NCI-H446 treated with DMSO at 0.1 percent for 48 hours (cell line): ENCODE measurements at places on chromosomes 11 and 22.

GRCh38 chr11:4481240-4481582, 1.2 kb upstream of the OR52K1 start:
- DNase-seq, result no peak

GRCh38 chr11:128737704-128738103, 43.8 kb downstream of the FLI1 start:
- DNase-seq, result no peak

DNA sequence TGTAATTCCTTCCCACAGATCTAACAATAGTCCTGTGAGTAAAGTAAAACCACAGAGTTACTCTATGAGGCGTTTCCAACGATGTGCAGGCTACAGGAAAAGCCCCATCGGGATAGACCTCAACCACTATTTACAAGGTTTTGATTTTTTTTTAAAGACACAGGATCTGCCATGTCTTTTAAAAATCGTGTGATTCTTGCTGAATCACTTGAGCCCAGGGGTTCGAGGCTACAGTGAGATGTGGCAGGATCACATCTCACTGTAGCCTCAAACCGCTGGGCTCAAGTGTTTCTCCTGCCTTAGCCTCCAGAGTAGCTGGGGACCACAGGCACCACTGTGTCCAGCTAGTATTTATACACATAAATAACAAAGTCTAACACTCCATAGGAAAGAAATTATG, 7.8 kb downstream of the TAF1D start:
- DNase-seq, result no peak

DNA sequence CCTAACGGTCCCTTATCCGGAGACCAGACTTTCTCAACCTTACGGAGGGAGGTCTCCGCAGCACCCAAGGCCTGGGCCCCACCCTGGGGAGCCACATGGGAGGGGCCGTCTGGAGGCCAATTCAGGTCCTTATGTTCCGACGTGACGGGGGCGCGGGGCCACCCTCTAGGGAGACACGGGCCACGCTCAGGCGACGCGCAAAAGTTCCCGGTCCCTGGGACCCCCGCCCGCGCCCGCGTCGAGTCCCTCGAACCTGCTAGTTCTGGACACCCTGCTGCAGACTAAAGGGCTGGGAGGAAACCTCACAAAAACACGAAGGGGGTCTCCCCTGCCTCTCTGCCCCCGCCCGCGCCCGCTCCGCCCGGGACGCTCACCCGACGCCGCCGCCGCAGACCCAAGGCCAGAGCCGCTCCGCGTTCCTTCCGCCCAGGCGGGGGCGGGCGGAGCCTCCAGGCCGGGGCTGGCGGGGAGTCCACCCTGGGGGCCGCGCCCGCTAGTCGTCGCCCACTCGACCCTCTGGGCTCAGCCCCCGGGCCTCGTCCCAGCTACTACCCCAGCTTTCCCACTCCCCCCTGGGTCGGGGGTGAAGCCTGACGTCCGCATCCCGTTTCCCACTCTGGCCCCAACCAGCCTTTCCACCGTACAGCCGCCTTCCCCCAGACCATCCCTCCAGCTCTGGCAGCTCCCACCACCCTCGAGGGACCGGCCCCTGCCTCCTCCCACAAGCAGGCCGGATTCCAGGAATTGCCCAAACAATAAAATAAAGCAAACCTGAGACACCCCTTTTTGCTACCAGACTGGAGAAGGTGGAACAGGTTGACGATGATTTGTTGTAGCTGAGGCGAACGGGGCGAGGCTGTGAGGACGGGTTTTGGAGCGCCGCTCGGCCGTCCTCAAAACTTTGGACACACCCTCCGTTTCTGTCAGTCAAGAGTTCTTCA, 2.7 kb downstream of the RNH1 start:
- DNase-seq, result no peak

DNA sequence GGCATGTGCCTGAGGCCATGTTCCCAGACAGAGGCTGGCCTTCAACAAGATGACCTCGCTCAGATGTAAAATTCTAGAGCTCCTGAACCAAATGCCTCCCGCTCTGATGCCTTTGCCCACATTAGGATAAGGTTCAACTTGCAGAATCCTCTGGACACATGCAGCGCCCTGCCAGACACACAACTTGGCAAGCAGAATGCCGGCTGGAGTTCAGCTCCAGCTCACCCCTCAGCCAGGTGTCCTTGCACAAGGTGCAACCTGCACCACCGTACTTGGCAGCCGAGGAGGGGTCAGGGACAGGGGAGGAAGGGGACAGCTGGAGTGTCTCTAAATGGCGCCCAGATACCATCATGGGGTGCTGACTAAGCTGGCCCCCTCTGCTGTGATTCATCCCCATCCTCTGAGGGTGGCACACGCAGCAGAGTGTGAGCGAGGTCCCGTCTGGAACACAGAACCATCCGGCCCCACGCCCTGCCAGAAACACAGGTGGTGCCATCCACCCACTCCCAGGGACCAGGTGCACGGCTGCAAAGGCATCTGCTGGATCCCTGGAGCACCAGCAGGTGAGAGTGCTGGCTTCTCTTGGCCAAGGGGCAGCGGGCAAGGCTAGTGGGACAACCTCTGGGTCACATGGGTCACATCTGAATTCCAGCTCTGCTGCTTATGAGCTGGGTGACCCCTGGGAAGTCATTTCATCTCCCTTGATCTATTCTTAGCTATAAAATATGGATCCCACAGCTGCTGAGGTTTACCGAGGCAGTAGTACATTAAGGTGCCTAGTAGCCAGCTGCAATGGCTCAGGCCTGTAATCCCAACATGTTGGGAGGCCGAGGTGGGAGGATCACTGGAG, 12.8 kb downstream of the ZMAT5 start:
- no peak for DNase-seq

DNA sequence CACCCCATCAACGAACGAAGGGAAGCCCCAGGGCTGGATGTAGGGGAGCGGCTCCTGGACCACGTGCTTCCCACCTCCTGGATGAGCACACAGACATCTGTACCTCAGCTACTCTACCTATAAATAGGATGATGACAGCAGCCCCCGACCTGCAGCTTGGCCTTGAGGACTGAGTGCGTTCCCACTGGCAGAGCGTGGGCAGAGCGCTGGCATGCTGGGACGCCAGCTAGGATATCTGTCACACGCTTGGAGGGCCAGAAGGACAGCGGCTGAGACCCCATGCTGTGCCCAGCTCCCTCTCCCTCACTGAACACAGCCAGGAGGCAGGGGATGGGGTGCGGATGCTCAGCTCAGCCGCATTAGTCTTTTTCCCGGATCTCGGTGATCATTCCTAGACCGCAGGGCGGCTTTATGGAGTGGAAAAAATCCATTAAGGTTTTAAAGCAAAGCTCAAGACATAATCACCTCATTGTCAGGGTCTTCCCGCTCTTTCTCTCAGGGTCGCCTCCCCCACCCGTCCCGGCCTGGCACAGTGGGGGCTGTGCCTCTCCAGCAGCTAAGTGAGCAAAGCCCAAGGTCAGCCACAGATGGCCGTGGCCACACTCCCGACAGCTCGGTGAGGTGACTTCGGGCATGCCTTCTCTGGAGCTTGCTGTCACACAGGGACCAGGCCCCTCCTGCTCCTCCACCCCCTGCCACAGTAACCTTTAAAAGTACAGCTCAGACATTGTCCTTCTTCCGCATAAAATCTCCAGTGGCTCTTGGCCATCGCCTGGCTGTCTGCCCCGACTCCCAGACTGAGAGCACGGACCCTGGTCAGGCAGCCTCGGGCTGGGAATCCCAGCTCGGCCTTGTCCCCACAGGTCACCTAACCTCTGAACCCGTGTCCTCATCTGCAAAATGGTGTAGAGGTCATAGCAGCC, 69.6 kb upstream of the SHISAL1 start:
- DNase-seq, result no peak

DNA sequence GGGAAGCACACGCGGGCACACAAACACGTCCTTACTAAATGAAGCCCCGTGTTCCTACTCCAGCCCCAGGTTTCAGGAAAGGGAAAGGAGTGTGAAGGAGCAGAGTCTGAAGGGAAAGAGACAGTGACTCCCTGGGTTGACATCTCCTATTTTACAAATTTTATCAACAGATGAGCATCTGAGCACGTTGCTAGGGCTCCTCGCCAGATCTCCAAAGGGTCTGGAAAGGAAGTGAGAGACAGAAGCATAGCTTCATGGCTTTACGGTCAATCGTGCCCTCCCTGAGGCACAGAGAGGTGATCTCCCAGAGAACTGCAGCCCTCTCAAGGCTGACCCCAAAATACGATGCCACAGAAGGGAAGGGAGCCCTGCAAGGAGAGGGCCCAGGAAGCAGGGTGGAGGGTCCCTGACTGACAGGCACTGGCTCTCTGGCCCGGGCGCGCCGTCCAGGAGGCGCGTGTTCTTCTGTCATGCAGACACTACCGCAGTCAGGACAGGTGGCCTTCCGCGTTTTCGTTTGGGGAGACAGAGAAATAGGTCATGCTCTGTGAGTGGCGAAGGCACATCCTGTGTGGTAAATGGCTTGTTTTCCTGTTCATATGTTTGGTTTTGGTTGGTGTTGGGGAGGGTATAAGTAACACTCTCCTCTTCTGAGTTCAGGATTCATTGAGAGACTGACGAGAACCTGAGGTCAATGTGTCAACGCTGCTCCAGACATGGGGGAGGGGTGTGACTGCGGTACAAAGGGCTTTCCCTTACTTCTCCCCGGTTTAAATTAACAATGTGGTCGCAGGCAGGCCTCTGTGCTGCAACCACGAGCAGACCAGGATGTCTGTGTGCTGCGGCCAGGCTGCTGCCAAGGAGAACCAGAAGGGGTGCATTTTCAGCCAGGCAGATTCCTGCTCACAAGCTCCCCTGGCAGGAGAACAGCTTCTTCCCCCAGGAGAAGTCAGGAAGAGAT, 813.3 kb downstream of the OPCML start:
- DNase-seq, result no peak

- no peak for DNase-seq
Observed at GRCh38 chr22:20117633-20118299, 740 bp upstream of the TRMT2A start.

- no peak for DNase-seq
Observed at GRCh38 chr11:130631119-130631518, 182.7 kb downstream of the ADAMTS15 start.

- DNase-seq, result no peak
Observed at GRCh38 chr11:78039391-78039918, 16.4 kb upstream of the KCTD14 start.
